Retina (tissue), 1 donor: ENCODE measurements at places on chromosomes 13 and 19.

DNA sequence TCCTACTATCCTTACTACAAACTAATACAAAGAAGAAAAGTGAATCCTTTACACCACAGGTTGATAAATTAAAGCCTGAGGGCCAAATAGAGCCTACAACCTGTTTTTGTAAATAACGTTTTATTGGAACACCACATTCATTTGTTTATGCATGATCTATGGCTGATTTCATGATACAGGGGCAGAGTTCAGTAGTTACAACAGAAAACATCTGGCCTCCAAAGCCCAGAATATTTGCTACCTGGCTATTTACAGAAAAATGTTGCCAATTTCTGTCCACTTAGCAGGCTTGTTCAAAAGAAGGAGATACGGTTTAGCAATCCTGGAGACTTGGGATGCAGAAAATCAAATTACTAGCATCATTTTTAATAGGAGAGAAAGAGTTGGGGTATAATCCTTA is 24.1 kb downstream of the DCT start:
- DNase-seq: no peak

- no peak for DNase-seq
These were observed 17.1 kb downstream of the C2CD4C start for GRCh38 chr19:391726-392374.

- no peak for DNase-seq
These were observed 25.4 kb downstream of the RAB20 start for GRCh38 chr13:110536006-110536693.

DNA sequence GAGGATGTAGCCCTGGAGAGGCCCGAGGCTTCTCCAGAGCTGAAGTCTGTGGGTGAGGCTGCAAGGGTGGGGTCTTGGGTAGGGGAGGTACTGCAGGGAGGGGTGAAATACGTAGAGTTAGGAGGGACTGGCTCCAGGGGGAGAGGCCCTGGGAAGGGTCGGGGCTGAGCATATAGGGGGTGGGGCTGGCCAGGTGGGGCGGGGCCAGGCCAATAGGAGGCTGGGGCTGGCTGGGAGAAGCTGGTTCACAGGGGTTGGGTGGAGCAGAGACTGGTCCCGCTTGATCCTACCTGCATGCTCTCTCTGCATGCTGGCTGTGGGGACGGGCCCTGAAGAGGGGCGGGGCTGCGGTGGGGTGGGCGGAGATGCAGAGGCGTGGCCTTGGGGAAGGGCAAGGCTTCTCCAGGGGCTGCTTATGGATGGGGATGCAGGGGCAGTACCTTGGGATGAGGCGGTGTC is 51.9 kb downstream of the CELF5 start:
- DNase-seq: no peak

DNA sequence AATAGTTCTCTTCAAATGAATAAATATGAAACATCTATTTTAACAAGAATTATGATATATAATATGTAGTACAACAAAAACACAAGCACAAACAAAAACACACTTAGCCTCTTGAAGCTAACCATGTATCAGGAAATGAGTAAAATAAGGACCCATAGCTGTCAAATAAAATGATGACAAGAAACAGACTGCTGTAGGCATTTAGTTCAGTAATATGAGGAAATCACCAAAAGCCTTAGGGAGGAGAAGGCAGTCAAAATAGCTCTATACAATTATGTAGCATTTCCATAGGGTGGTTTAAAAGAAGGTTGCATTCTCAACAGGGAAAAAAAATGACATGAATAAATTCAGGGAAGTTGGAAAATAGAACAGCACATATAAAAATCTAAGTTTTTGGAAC is 163.4 kb downstream of the PCDH20 start:
- DNase-seq: no peak

DNA sequence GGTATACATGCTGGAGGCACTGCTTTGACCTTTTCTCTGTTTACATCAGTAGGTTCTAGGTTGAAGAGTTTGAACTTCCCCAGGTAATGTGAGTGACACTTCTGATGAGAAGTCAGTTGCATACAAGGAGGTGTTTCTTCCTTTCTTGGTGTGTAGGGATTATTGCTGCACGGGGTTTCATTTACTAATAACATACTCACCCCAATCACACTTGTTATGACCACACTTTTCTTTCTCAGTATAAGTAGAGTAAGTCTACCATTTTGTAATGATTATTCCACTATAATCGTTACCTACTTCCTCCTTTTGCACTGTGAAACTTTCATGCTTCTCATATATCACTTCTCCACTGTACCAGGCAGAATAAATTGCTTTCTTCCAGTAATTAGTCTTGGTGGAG is 138.0 kb downstream of the TNFSF13B start:
- no peak for DNase-seq

GRCh38 chr13:21450936-21451335 is 8.2 kb downstream of the ZDHHC20 start:
- DNase-seq: no peak

DNA sequence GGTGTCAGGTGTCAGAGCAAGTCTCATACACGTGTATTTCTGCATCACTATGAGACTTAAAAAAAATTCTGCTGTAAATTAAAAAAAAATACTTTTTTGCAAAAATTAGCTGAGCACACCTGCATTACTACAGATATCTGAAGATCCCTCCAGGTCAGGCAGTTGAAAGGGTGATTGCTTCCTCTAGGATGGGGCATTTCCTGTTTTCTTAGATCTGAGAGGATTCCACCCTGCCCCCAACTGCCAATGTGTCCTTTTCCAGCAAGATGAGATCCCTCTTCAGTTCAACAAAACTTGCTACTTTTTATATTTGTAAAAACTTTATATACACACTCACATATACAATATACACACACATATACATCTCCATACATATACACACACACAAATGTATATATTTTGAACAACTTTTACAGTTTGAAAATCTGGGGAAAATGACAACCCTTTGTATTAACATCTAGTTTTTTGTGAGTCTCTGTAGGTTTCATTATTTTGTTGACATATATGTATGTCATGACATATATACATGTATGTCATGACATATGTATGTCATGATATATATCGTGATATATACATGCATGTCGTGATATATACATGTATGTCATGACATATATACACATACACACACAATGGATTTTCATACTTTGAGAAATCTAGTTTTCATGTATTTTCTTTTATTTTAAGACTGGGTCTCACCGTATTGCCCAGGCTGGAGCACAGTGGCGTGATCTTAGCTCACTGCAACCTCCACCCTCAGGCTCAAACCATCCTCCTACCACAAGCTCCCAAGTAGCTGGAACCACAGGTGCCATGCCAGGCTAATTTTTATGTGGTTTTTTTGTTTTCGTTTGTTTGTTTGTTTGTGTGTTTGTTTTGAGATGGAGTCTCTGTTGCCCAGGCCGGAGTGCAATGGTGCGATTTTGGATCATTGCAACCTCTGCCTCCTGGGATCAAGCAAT is 17.8 kb downstream of the ZNF813 start:
- DNase-seq: no peak

DNA sequence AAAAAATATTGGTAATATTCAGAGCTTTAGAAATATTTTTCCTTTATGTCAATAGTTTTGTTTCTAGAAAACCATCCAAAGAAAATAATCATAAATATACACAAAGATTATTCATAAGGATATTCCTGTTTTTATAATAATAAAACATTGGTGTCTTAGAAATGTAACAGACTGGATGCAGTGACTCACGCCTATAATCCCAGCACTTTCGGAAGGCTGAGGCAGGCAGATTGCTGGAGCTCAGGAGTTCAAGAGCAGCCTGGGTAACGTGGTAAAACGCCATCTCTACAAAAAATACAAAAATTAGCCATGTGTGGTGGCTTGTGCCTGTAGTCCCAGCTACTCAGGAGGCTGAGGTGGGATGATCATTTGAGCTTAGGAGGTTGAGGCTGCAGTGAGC is 106.8 kb downstream of the DHRS12 start:
- no peak for DNase-seq

- DNase-seq: no peak
These were observed 162.2 kb downstream of the KDM4B start for GRCh38 chr19:5131031-5131505.

DNA sequence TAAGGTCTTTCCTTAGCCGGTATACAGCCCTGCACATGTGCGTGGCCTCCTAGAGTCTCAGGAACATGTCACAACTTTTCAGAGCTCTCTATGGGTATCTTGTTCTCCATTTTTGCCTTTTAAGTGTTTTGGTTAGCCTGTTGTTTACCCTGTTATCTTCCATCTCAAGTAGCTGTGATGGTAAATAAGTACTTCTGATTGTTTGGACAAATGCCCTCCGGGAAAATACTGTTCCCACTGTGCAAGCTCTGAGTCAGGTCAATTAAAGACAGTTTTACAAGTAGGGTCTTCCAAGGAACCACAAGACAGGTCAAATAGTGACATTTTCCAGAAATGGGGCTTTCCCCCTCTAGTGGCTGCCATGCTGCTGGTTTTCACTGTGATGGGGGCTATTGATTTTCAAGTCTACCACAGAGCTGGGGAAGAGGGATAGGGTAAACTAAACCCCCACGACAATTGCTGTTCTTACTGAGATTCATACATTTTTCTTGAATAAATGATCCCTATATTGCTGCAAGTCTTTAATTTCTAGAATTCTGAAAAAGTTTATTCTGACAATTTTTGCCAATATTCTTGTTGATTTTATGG is 109.5 kb downstream of the TM9SF2 start:
- no peak for DNase-seq

GRCh38 chr13:83470133-83470797 is 412.0 kb downstream of the SLITRK1 start:
- DNase-seq: no peak

DNA sequence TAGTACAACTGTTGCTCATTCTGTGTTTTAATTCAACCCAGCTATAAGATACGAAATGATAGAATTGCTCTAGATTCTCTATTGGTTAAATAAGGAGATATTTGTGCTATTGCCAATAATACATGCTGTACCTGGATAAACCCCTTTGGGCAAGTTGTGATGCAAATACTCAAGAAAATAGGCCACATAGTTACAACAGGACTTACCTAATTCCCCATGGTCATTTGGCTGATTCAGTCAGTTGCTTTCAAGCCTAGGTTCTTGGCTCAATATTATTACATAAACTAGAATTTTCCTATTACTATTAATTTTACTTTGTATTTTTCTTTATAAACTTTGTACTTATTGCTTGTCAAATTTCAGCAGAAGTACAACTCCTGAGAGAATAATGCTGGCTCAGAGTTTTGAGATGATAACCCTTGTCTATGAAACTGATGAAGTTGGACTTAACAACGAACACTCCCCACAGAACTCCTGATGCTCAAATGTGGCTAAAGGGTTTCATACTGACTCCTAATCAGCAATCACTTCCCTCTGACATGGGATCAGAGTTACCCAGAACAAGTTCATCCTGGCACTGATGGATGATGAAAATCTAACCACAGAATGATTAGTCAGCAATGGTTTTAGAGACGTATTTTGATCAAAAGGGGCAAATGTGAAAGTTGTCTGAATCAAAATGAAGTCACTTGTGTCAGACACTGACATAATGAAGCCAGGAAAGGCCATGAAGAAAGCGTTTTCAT is 221.1 kb downstream of the ITGBL1 start:
- no peak for DNase-seq

- DNase-seq: no peak
These were observed 12.6 kb upstream of the SMG9 start for GRCh38 chr19:43767316-43767715.

GRCh38 chr13:29922896-29923295 is 72.5 kb upstream of the UBL3 start:
- DNase-seq: no peak

DNA sequence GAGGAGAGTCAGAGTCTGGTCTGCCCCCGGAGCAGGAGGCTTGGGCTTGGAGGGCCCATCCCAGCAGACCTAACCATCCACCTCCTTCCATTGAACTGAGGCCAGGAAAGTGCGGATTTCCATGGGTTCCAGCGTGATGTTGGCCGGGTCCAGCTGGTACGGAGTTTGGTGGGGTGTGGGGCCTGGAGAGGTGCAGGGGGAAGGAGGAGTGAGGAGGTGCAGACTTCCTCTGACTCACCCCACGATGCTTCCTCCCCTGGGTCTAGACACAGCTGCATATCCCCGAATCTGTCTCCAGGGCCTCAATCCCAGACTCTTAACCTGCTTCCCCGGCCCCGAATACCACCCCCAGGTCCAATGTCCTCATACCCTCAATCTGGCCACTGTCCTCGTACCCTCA is 20.0 kb downstream of the MAN2B1 start:
- no peak for DNase-seq

- no peak for DNase-seq
These were observed 12.4 kb downstream of the DPRX start for GRCh38 chr19:53644061-53644816.

GRCh38 chr13:24574847-24575246 is 62.3 kb upstream of the PARP4 start:
- no peak for DNase-seq

DNA sequence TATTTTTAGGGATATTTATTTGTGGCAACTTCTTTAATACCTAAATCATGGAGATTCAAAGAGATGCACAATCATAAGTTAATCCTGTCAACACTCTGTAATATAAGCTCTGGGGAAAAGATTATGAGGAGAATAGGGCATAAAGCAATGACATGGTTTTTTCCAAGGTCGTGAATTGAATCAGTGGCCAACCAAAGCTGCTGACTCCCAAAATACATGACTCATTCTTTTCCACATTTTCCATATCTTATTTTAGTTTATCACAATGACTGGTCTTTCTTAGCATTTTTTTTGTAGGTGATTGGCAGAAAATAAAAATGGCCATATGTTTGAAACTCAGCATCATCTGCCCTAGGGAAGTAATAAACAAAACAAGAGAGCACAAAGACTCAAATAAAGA is 28.5 kb upstream of the RBM26 start:
- DNase-seq: no peak

- DNase-seq: no peak
These were observed 4.9 kb upstream of the CLEC17A start for GRCh38 chr19:14577885-14578427.

DNA sequence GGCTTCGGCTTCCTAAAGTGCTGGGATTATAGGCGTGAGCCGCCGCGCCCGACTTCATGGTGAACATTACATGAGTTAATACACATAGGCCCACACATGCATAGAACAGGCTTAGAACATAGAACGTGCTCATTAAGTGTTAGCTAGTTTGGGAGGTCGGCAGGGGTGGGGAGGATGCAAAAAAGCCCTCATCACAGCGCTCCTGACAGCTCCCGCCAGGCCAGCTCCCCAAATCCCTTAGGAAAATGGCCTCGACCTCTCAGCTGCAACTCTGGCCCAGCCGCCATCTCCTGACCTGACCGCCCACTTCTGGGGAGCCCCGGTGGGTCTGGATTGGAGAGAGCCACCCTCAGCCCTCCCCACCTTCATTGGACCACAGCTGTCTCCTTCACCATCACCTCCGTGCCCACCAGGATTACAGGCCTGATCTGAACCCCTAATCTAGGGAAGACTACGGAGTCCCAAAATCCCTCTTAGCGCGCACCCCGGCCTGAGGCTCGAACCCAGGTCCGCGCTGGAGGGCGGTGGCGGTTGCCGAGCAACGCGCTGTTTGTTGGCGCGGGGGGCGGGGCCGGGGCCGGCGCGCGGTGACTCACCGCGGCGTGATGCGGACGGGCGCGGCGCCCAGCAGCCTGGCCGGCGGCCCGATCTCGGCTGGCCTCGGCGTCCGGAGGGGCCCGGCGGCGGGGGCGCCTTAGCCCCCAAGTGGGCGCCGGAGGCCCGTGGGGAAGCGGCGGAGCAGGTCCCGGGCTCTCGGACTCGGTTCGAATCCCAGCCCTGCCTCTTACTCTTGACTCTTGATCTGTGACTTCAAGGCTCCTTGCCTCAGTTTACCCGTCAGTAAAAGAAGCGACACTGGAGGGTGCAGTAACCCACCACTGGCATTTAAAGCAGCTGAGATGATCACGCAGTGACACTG is 26.7 kb upstream of the NANOS3 start:
- DNase-seq: peak; percentile 75
